ENCODE measurements at places on chromosomes 11 and 22.
A peak's percentile ranks its signal among the peaks of the same experiment; 100 is the strongest.

DNA sequence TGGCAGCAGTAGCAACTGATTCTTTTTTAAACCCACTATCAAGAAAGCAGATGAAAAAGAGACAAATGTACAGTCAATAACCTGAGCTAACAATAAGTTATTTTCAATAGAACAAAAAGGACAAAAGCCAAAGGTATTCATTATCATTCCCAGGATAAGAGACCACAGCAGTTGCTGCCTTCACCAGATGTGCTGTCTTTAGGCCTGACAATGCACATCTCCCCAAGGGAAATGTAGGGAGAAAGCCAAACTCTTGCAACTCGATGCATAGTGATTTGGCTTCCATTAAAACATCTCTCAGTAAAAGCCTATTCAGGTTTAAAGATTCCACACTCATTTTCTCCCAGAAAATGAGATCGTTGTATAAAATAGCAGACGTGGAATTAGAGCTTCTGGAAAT lies 210.7 kb downstream of the METTL15 start:
- no peak overlapping the region for H3K27ac ChIP-seq
- DNase-seq = no peak
- H3K4me1 ChIP-seq = no peaks in the 10 kb centered on the region
- no peak overlapping the region for H3K4me3 ChIP-seq

- no peak for DNase-seq
- peaks cover 7% of the 10 kb centered on the region for H3K36me3 ChIP-seq
- H3K4me1 ChIP-seq = peaks cover 9% of the 10 kb centered on the region
- H3K27me3 ChIP-seq = no peaks in the 10 kb centered on the region
Observed at GRCh38 chr22:17694193-17694592, 55.6 kb downstream of the BCL2L13 start.

- H3K4me1 ChIP-seq = peaks cover 78% of the 10 kb centered on the region
- no peak for DNase-seq
- H3K36me3 ChIP-seq = peaks cover 4% of the 10 kb centered on the region
- no peak overlapping the region for H3K4me3 ChIP-seq
Observed at GRCh38 chr11:116990061-116990473, 108.2 kb downstream of the SIK3 start.

GRCh38 chr22:24873226-24873625 lies 67.2 kb downstream of the SGSM1 start:
- no peak for DNase-seq
- no peak overlapping the region for H3K4me3 ChIP-seq
- no peak overlapping the region for H3K27ac ChIP-seq
- no peaks in the 10 kb centered on the region for H3K36me3 ChIP-seq

DNA sequence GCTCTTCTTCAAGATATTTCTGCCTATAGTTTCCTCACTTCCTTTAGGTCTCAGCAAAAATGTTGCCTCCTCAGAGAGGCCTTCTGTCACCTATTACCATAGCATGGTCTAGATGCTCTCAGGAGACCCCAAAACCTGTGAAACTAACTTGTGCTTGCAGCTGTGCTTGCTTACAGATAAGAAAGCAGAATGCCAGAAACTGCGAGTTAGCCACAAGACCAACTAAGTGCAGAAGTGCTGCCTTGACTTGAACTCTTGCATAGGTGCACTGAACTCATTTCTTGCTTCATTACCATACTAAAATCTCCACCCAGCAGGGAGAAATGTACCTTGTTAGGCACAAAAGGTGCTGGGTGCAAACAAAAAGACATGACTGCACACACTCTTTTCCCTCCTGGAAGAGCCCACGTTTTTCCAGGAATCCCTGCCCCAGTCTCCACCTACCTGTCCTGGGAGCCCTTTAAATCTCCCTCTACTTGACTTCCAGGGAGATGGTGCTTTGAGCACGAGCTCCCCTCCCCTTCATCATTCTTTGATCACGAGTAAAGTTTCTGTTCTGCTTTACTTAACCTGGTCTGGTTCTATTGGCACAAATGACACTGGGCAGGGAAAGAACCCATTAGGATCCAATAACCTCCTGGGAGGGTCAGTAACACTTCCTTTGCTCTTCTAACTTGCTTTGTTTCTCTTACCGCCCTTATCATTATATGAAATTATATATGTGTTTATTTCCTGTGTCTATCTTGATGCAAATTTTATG lies 137.7 kb upstream of the DDI1 start:
- no peak for DNase-seq
- no peaks in the 10 kb centered on the region for H3K36me3 ChIP-seq
- no peak overlapping the region for H3K4me3 ChIP-seq

- no peak overlapping the region for H3K4me3 ChIP-seq
- H3K27ac ChIP-seq = no peak overlapping the region
- DNase-seq = no peak
- no peaks in the 10 kb centered on the region for H3K4me1 ChIP-seq
- no peaks in the 10 kb centered on the region for H3K27me3 ChIP-seq
Observed at GRCh38 chr11:28874706-28875105, 766.5 kb downstream of the METTL15 start.

- no peaks in the 10 kb centered on the region for H3K4me1 ChIP-seq
- H3K36me3 ChIP-seq = no peaks in the 10 kb centered on the region
- H3K27me3 ChIP-seq = peaks cover 41% of the 10 kb centered on the region
- no peak overlapping the region for H3K27ac ChIP-seq
- no peak overlapping the region for H3K4me3 ChIP-seq
Observed at GRCh38 chr11:120514541-120515121, 3.1 kb downstream of the GRIK4 start.

- no peak overlapping the region for H3K4me3 ChIP-seq
- no peak overlapping the region for H3K27ac ChIP-seq
- no peaks in the 10 kb centered on the region for H3K36me3 ChIP-seq
- H3K27me3 ChIP-seq = peaks cover 3% of the 10 kb centered on the region
- H3K4me1 ChIP-seq = no peaks in the 10 kb centered on the region
- DNase-seq = no peak
Observed at GRCh38 chr11:120714438-120714837, 202.9 kb downstream of the GRIK4 start.

- H3K27me3 ChIP-seq = no peaks in the 10 kb centered on the region
- no peak overlapping the region for H3K27ac ChIP-seq
- no peak for DNase-seq
- no peaks in the 10 kb centered on the region for H3K4me1 ChIP-seq
- H3K36me3 ChIP-seq = no peaks in the 10 kb centered on the region
Observed at GRCh38 chr11:43145653-43146052, 166.1 kb upstream of the API5 start.

DNA sequence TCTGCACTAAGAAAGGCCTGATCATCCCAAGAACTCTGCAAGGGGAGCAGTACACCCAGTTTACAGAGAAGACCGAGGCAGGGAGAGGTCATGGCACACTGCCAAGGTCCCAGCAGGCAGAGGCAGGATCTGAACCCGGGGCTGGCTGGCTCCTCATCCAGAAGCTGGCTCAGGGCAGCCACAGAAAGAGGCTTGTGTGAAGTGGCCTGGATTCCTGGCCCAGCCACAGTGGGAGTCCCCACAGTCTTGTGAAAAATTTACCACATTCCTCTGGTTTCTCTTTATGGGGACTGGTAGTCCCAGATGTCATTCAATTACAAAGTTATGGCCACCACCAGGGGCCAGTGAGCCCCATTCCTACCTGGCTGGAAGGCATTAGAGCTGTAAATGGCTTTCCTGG lies 440.5 kb downstream of the MIAT start:
- H3K4me3 ChIP-seq = no peak overlapping the region
- DNase-seq = no peak
- no peaks in the 10 kb centered on the region for H3K36me3 ChIP-seq
- H3K4me1 ChIP-seq = no peaks in the 10 kb centered on the region

DNA sequence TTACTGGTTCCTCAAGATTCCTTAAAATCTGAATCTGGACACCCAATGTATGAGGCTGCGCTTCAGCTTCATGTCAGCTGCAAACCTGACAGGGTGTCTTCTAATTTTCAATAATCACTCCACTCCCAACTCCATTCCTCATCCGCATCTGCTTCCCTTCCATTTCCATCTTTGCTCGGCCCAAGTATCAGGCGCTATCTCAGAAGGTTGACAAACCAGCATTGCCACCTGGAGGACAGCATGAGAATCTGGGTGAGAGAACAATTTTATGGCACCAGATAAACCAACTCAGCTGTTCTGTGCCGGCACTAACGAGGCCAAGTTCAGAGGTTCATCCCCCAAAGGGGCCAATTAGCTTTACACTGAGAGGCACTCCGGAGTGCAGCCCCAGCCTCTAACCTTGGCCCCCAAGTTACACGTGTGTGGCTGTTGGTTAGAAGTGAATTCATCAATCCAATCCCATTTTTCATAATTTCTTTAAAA lies 79.1 kb upstream of the LMO2 start:
- H3K4me1 ChIP-seq = no peaks in the 10 kb centered on the region
- peaks cover 11% of the 10 kb centered on the region for H3K27me3 ChIP-seq
- H3K27ac ChIP-seq = no peak overlapping the region
- no peaks in the 10 kb centered on the region for H3K36me3 ChIP-seq
- no peak overlapping the region for H3K4me3 ChIP-seq

- DNase-seq = no peak
- H3K4me3 ChIP-seq = peak overlapping the region; percentile 72
- H3K4me1 ChIP-seq = peaks cover 20% of the 10 kb centered on the region
- peak overlapping the region; percentile 89 for H3K27ac ChIP-seq
- H3K27me3 ChIP-seq = no peaks in the 10 kb centered on the region
- no peaks in the 10 kb centered on the region for H3K36me3 ChIP-seq
Observed at GRCh38 chr11:104798789-104799188, 99.5 kb downstream of the CASP12 start.

DNA sequence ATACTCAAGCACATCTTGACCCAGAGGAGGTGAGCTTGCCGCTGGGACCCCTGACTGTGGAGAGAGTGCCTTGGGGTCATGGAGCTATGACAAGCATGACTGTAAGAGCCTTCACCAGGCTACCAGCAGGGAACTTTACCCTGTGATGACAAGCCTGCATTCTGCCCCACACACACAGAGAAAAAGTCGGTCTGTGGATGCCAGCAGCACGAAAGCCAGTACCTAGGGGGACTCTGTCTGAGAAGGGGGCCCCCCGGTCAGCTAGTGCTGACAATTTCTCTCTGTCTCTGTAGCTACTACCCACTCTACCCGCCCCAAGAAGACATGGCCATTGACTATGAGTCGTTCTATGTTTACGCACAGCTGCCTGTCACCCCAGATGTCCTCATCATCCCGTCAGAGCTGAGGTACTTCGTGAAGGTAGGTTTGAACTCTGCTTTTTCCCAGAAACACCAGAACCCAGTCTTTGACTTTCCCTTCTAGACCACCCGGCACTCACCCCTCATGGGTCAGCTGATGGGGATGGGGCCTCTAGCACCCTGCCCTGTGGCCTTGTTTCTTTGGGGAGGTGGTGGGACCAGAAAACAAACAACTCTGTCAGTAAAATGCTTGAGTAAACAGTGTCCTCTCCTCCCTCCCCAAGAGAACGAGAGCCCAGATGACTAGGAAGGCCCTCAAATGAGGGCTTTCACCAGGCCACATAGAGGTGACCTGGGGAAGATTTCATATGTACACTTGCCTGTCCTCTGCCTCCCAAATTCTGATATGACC lies 18.9 kb upstream of the CDC42EP2 start:
- no peak for DNase-seq
- H3K4me1 ChIP-seq = no peaks in the 10 kb centered on the region
- H3K27me3 ChIP-seq = no peaks in the 10 kb centered on the region
- H3K27ac ChIP-seq = no peak overlapping the region
- peaks cover 40% of the 10 kb centered on the region for H3K36me3 ChIP-seq

- no peaks in the 10 kb centered on the region for H3K4me1 ChIP-seq
- no peak overlapping the region for H3K4me3 ChIP-seq
- no peaks in the 10 kb centered on the region for H3K36me3 ChIP-seq
- H3K27me3 ChIP-seq = peaks cover 2% of the 10 kb centered on the region
- no peak for DNase-seq
Observed at GRCh38 chr11:134559602-134559962, 147.5 kb upstream of the B3GAT1 start.

DNA sequence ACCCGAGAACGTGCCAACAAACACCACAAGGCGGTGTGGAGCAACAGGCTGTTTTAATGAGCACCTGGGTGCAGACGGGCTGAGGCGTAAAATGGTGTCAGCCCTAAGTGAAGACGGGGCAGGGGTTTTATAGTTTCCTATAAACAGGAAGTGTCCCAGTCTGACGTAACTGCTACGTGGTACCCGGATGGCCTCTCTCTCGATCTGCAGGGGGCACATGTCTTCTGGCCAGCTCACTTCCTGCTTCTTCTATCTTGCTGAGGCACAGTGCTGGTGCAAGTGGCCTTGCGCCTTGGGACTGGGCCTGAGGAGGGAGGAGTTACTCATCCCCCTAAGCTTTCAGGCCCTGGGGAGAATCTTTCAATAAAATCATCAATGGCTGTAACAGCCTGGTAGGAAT lies 20.9 kb downstream of the OOSP3 start:
- no peak overlapping the region for H3K27ac ChIP-seq
- H3K4me3 ChIP-seq = no peak overlapping the region
- DNase-seq = no peak
- H3K36me3 ChIP-seq = no peaks in the 10 kb centered on the region
- peaks cover 2% of the 10 kb centered on the region for H3K27me3 ChIP-seq
- H3K4me1 ChIP-seq = no peaks in the 10 kb centered on the region

DNA sequence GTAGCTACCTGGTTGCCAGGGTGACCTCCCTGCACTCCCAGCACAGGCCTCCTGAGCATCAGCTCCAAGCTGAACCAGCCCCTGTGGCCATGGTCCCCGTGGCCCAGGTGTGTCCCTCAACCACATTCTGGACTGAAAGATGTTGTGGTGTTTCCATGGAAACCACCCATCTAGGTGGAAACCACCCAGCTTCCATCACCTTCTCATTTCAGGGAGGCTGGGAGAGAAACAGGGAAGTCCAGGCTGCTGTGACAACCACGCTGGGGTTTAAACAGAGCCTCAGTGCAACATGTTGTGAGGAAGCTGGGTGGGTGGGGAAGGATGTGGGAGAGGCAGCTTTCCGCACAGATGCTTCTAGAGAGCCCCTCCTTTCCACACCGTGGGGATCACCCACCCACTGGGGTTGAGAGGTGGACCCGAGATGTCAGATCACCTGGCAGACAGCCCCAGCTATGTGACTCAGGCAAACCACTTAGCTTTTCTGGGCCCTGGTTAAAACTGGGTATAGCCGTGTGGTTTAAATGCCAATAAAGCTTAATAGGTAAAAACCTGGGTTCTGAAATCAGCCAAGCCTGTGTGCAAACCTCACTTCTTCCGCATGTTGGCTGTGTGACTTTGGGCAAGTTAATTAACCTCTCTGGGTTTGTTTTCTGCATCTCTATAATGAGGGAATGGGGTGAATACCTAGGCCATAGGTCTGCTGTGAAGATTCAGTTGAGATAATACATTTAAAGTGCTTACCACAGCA lies 46.4 kb downstream of the CD82 start:
- peaks cover 74% of the 10 kb centered on the region for H3K36me3 ChIP-seq
- peak overlapping the region; percentile 89 for H3K27ac ChIP-seq
- DNase-seq = peak; percentile 90
- peaks cover 68% of the 10 kb centered on the region for H3K4me1 ChIP-seq
- no peaks in the 10 kb centered on the region for H3K27me3 ChIP-seq

DNA sequence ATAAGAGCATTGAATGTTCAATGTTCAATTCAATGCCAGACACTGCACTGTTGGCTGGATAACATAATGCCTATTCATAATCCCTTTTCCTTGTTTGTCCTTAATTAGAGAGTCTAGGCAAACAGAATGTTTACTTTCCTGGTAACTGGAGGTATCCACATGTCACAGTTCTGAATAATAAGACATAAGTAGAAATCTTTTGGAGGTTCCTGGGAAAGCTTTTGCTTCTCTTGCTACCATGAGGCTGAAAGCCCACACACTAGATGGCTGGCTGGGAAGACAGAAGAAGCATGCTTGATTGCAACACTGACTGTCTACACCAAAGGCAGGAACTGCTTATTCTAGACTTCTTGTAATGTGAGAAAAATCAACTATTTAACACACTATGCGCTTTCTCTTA lies 79.5 kb downstream of the GAB2 start:
- H3K36me3 ChIP-seq = no peaks in the 10 kb centered on the region
- H3K4me1 ChIP-seq = peaks cover 18% of the 10 kb centered on the region
- no peak overlapping the region for H3K4me3 ChIP-seq
- no peak for DNase-seq
- no peak overlapping the region for H3K27ac ChIP-seq

GRCh38 chr11:12377106-12377823 lies at the start of gene PARVA:
PARVA (plus strand) TSS chr11:12377571; CDS start chr11:12377648, 77 bp downstream.
- peaks cover 8% of the 10 kb centered on the region for H3K4me1 ChIP-seq
- peaks cover 18% of the 10 kb centered on the region for H3K27me3 ChIP-seq
- no peak within 1 kb of the TSS for H3K27ac ChIP-seq

All from activated CD8-positive, alpha-beta T cell treated with anti-CD3 and anti-CD28 coated beads for 36 hours (primary cell).